ENCODE measurements at places on chromosomes 7 and 10.

DNA sequence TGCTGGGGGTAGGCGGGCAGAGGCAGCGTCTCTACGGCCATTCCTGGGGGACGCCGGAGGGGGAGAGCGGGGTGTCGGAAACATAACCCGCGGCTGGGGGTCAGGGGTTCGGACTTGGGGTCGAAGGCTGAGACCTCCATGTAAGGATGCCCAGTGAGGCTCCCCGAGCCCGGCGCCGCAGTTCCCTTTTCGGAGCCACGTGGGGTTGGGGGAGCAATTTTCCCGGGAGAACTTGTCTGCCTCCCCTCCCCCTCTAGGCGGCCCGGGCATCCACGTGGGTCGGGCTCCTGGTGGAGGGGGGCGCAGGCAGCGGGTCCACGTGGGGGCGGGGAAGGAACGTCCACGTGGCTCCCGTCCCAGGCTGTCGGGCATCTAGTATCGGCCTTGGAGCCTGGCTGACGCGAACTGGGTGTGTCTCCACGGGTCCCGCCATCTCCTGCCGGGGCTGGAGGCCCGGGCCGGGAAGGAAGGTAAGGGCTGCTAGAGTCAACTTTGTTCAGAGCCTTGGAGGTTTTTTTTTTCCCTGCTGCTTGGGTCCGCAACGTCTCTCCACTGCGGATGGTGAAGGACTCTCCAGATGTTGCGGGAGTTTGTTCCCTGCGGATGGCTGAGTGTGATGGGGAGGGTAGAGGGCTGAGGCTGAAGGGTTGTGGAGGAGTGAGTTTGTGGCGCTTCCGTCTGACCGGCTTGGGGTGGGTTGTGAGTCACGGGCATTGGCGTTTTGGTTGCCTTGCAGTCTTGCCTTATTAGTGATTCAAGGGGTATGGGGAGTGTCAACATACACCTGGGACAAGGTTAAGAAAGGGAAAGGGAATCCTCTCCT is 744 bp downstream of the PPRC1 start:
- peak; percentile 84 for DNase-seq

DNA sequence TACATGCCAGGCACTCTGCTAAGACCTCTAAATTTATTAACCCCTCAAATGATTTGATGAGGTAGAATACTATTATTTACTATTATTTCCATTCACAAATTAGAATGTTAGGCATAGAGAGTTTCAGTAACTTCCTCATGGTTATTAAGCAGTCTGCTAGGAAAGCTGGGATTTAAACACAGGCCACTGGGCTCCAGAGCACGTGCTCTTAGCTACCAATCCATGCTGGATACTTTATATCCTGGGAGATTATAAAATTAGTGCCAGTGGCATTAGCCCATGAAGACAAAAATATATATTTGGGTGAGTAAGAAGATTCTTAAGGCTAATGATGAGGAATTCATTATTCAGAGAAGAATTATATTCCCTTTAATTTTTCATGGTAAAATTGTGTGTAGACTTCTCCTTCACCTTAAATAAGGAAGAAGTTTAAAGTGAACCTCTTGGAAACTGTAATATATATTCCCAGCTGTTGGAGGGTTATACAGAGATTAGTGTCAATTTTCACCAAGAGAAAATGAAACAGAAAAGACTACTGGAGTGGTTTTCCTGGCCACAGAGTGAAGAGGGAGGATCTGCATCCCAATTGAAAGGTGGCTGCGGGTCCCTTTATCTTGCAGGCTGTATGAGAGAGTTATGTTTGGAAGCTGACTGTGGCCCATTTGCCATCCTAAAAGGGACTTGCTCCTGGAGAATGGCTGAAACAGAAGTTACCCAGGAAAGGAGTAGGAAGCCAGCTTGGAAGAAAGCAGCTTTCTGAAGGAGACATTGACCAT is 334.3 kb upstream of the TEX47 start:
- no peak for DNase-seq

- DNase-seq, result no peak
Observed at GRCh38 chr7:71843676-71844075, 568.5 kb downstream of the CALN1 start.

DNA sequence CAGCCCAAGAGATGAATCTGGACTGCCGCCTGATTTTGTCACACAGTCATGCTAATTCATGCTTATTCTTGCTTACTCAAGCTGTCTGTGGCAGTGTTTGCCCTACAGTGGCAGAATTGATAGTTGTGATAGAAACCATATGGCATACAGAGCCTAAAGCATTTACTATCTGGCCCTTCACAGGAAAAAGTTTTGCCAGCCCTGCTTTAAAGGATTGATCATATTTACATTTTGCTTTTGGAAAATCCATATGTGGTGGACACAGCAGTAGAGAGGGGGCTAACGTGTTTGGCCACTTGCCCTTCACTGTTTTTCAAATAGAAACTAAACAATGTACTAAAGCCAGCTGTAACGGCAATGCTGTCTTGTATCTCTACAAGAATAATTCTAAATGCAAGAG is 974.0 kb upstream of the GHITM start:
- no peak for DNase-seq

GRCh38 chr7:47094462-47094861 is 487.4 kb downstream of the TNS3 start:
- DNase-seq, result no peak

GRCh38 chr10:99530108-99531025 is 2.4 kb upstream of the NKX2-3 start:
- no peak for DNase-seq

GRCh38 chr10:103836861-103837260 is 18.5 kb downstream of the SH3PXD2A start:
- no peak for DNase-seq

DNA sequence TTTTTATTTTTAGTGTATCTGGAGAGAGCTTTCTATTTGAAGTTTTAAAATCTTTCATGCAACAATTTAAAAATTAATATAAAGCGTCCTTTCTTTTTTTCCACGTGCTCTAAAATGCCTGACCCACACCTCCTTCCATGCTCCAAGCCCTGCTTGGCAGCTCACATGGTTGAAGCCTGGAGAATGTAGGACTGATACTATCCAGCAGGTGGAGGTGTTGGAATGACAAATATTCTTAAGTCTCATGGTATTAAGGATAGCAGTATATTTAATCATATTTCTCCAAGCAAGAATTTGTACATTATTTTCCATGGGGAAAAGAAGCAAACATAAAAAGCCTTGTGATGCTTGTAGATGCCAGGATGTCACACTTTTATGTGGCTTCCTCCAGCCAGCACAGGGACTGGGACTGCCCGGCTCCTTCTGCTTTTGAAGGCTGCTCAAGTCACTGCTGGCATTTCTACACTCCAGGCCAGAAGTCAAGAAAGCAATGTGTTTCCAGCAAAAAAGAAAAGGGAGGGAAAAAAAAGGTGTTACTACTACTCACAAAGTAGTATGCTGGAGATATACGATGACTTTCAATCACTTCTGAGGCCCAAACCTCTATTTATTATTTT is 49.7 kb downstream of the BZW2 start:
- DNase-seq, result peak; percentile 63

DNA sequence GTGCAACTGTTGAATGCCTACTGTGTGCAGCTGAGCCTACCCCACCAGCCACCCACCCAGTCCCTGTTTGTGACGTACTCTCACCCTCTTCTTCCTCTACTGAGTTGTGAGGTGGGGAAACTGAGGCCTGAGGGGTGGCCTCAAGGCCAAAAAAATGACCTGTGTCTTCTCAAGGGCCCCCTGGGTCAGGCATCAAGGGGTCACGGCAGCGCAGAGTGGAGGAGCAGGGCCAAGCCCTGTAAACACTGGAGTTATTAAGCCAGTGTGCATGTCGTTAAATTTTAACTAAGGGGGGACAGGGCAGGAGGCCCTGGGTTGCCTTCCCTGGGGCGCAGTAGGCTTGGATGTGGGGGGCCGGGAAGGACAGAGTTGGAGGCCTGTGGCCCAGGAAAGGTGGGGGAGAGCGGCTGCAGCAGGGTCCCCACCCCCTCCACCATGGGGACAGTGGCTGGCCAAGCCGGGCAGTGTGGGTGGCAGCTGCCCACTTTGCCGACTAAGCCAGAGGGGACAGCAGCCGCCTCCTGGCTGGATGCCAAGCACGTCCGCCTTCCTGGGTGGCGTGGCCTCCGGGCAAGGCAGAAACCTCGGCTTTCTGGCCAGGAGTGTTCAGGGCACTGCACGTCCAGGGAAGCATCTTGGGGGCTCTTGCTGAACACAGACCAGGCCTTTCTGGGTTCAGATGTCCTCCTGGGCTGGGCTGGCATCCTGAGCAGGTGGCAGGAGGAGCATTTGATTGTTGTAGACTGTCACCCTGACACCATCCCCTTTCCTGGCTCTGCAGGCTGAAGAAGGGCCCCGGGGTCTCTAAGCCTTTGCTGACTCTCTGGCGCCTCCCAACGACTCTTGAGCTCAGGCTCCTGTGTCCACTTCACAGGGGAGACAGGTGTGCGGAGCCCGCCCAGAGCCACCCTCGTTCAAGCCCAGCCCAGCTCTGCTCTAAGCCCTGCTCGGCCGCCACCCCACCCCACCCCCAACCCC is 1.9 kb downstream of the SLC29A4 start:
- no peak for DNase-seq

GRCh38 chr7:156577645-156578577 is 62.7 kb upstream of the RNF32 start:
- DNase-seq, result no peak

- no peak for DNase-seq
Observed at GRCh38 chr10:109070492-109070891, 852.8 kb downstream of the XPNPEP1 start.

DNA sequence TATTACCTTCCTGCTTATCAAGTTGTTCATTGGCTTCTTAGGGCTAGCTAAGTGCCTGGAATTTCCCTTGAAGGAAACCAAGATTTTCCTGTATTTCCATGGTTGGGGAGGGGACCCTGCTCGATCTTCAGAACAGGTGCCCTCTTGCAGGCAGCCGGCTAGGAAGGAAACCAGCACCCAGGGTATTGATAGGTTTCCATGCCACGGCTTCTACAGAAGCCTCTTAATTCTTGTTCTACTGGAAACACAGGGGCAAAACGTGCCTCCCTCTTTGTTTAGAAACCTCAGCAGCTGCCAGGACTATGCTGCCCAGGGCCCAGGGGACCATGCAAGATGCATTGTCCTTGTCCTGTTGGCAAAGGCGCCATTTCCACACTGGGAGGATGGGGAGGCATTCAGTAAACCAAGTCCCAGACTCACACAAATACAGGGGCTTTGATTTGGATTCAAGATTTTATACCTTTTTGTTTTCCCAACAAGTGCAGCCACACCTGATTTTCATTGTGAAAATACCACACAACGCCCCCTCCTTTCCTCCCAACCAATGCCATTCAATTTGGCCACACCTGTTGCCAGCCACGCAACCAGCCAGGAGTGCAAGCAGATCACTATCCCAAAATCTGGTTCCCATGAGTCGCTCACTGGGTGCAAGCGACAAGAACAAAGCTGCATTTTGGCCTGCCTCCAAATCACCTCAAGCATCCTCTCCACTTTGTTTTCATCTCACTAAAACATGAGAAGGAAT is 29.6 kb downstream of the C10orf71 start:
- no peak for DNase-seq

DNA sequence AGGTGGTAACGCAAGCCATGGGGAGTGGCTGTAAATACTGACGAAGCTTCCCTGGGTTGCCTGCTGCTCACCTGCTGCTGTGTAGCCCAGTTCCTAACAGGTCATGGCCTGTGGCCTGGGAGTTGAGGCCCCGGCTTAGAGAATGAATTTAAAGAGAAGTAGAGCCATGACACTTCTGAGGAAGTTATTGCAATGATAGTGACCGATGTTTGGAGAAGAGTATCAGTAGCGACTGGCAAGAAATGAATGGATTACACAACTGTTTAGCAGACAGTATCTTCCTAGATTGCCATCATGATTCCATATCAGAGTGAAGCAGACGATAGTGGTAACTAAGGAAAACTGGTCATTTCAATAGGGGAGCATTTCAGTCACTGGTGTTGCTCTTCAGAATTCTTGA is 249.6 kb downstream of the PLXDC2 start:
- no peak for DNase-seq

GRCh38 chr10:33335551-33335800 is 1.0 kb upstream of the NRP1 start:
- no peak for DNase-seq

GRCh38 chr7:38630720-38631673 is at the start of gene AMPH:
Gene AMPH (minus strand): TSS chr7:38631373. CDS start chr7:38631351, 22 bp downstream.
- DNase-seq, result peak; percentile 79

- DNase-seq, result no peak
Observed at GRCh38 chr7:151079199-151079910, 1.3 kb downstream of the FASTK start.

DNA sequence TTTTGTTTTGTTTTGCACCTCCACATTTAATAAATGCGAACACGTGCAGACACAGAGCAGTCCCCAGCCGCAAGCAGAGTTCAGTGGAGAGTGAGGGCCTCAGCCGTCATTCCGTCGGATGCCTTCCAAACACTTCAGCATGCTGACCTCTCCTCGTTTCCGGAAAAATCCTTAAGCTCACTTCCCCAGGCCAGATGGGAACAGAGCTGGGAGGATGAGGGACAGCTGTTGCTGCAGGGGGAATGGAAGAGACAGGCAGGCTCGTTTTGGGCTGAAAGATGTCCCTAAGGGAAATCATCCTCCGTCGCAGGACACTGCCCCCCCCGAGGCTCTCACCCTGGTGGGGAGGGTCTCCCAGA is 17.2 kb upstream of the FGFR2 start:
- no peak for DNase-seq

DNA sequence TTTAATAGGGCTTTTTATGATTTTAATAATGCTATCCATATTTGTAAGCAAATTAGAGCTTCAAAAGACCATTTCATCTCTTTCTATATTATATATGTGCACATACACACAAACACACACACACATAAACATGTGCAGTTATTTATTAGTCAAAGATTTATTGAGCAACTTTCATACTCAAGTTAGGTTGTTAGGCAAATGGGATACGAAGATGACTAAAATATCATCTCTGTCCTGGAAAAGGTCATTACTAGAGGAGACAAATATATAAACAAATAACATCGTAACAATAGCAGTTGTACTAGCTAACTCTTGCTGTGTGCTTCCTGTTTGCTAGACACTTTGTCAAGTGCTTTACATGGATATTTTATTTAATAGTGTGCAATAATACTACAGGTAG is 307.9 kb downstream of the SNX13 start:
- DNase-seq, result no peak

GRCh38 chr10:71316056-71316785 is 2.8 kb upstream of the SLC29A3 start:
- no peak for DNase-seq

- no peak for DNase-seq
Observed at GRCh38 chr10:78980815-78981214, 88.0 kb upstream of the ZMIZ1 start.

DNA sequence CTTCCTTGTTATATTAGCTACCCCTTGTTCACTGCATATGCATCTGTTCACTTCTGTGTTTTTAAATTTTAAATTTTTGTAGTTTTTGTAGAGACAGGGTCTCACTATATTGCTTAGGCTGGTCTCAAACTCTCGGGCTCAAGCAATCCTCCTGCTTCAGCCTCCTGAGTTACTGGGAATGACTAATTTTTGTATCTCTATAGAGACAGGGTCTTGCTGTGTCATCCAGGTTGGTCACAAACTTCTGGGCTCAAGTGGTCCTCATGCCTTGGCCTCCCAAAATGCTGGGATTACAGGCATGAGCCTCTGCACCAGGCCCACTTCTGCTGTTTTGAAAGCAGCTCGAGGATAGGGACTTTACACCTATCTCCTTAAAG is 64.6 kb downstream of the PRTFDC1 start:
- no peak for DNase-seq

Measured in fibroblast of skin of abdomen (primary cell).